ENCODE measurements at places on chromosomes 4 and X.

GRCh38 chr4:40877081-40877480 is 127.3 kb downstream of the NSUN7 start:
- DNase-seq = no peak

- DNase-seq = no peak
These were observed 203.7 kb upstream of the EMCN start for GRCh38 chr4:100721490-100721889.

DNA sequence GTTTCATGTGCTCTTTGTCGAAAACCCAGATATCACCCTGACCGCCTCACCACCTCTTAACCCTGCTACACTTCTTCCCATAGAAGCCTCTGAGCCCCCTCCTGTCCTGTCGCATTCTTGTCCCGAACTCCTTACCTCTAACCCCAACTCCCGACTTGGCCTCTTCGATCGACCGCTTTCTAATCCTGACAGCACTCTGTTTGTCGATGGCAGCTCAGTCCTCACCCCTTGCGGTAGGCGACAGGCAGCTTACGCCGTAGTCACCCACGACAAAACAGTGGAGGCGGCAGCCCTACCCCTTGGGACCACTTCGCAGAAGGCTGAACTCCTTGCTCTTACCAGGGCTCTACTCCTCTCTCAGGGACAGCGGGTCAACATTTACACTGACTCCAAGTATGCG is 961.7 kb downstream of the RPA4 start:
- DNase-seq = peak; percentile 58

DNA sequence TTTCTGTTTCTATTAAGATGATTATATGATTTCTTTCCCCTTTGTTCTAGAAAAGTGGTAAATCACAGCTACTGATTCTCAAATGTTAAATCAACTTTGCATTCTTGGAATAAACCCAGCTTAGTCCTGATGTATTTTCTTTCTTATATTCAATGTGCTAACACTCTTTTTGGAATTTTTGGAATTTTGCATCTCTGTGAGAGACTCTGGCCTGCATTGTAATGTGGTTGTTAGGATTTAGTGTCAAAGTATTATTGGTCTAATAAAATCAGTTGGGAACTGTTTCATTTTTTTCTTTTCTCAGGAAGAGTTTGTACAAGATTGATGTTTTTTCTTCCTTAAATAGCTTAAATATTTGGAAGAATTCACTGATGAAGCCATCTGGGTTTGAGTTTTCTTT is 109.6 kb downstream of the KIT start:
- DNase-seq = no peak

Measured in cardiac septum (tissue), 1 donor.